CMK (cell line): ENCODE measurements at places on chromosomes 3 and 15.

DNA sequence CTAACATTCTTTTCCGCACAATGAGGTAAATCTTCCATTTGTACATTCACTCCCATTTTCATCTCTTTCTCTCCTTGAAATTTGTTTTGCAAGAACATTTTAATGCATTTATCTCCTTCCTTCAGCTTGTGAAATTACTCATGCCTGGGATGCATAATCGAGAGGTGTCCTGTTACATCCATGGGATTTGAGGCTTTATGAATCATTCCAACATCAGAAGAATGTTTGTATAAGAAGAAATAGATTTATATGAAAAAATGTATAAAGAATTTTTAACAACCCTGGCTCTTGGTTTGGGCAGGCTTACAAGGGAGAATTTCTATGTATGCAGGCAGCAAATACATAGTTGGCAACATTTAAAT lies 93.2 kb upstream of the MBNL1 start:
- no peak for DNase-seq

GRCh38 chr3:172209333-172210321 lies 170.2 kb downstream of the FNDC3B start:
- DNase-seq, result no peak

- no peak for DNase-seq
Measured at GRCh38 chr3:94156626-94157025, 93.8 kb downstream of the NSUN3 start.

DNA sequence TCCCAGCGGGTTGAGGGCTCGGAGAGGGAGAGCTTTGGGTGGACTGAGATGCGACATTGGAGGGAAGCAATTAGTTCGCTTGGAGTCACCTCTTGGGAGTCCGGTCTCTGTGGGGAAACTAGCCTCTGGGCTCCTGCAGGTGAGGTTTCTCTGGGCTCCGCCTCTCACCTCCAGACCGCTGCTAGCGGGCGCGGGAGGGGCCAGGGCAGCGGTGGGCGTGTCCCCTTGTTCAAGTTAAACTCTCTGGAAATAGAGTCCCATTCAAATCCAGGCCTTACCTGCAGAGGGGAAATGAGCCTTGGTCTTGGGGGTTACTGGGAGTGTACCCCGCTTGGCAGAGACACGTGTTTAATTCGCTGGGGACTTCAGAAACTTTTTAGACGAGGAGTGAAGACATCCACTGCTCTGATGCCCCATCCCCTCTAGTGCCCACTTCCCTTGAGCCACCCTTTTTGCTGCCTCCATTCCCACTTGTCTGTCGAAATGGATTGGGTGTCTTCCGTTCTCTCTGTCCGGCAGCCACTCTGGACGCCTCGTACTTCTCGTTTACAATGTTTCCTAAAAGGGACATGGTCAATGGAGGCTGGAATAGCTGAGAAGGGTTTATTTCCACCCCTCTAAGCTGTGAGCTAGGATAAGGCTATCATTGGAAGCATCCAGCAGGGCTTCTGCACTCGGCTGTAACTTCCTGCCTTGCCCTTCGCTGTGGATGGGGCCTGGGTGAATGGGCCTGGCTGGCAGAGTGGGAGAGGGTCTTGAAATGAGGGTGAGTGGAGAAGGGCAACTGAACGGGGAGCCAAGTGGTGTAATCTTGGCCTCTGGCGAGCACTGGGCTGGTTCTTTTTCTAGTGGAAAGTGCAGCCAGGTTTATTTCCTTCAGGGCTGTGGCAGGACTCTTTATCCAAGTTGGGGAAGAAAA lies 1.1 kb downstream of the MITF start:
- DNase-seq, result no peak

DNA sequence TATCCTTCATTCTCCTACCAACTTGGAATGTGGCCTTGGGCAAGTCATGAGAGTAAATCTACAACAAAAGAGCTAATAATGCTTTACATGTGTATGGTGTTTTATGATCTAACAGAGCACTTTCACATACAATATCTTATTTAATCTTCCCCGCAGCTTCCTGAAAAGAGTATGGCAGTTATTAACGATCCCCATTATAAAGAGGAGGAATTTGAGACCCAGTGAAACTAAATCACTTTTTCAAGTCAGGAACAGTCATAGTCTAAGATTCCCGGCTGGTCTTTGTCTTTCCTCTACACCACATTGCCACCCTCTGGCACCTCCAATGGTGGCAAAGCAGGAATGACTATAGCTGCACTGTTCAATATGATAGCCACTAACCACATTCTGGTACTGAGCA lies 69.7 kb upstream of the CMSS1 start:
- no peak for DNase-seq

DNA sequence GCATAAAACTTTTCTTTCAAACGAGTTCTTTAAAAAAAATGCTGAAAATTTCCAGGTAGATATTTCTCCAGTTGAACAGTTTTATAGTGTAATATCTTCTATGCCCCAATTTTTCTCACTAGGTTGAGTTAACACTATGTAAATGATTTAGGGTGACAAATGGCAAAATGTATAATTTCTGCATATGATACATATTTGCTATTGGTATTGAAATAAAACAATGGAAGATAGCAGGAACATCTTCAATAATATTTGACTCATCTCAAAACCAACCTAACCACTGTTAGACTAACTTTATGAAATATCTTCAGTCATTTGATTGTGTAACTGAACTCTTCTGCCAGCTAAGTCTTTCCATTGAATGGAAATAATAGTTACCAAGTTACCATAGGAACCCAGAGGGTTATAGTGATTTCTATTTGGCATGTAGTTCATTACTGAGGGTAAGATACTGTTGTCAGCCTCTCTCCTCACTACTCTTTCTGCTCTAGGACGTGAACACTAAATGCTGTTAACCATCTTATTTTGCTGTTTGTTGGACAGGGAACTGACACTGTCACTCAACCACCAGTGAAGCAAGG lies 824.7 kb upstream of the NECTIN3 start:
- DNase-seq, result no peak

DNA sequence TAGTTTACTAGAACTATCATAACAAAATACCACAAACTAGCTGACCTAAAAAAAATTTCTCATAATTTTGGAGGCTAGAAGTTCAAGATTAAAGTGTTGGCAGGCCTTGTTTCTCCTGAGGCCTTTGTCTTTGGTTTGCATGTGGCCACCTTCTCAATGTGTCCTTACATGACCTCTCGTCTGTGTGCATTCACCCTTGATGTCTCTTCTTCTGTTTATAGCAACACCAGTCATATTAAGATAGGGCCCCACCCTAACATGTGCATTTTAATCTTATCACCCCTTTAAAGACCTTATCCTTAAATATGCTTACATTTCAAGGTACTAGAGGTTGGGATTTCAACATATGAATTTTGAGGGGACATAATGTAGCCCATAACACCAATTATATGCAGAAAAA lies 177.0 kb downstream of the ZBBX start:
- no peak for DNase-seq

DNA sequence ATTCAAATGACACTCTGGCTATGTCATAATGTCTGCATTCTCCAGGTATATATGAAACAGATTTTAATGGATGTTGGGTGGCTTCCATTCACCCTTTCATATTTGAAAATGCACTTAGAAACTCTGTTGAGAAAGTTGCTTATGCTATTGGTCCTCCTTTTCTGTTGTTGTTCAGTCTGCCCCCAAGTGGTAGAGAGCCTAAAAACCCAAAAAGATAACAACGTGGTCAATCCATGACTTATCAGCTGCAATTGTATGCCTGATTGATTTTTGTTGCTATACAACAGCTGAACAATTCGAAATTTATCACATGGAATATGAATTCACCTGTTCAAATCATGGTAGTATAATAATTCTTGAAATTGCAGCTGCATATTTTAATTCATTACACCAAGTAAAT lies 279.8 kb downstream of the ROBO2 start:
- no peak for DNase-seq

GRCh38 chr3:188342991-188343732 lies 189.2 kb downstream of the LPP start:
- no peak for DNase-seq

DNA sequence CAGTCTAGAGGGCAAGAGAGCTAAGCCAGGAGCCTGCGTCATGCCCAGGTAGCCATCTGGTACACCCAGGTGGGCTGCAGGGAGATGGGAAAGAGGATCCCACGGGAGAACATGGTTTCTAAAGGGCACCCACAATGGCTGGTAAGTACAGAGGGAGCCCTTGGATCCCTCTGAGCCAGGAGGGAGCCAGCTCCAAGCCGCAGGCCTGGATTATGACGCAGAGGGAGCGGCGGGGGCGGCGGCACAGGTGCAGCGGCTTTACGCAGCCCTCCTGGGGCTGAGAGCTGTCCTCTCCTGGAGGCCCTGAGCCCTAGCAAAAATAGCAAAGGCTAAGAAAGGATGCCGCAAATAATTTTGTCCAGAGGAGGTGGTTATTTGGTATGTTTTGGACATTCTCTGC lies 2.8 kb downstream of the CAV3 start:
- DNase-seq, result no peak

- DNase-seq, result no peak
Measured at GRCh38 chr15:47507221-47507985, 209.9 kb upstream of the SEMA6D start.

GRCh38 chr3:101513419-101513986 lies 491 bp upstream of the SENP7 start:
- no peak for DNase-seq

GRCh38 chr15:64249406-64249805 lies 86.6 kb upstream of the PPIB start:
- no peak for DNase-seq

- DNase-seq, result no peak
Measured at GRCh38 chr3:28951772-28952556, 328.9 kb upstream of the RBMS3 start.

DNA sequence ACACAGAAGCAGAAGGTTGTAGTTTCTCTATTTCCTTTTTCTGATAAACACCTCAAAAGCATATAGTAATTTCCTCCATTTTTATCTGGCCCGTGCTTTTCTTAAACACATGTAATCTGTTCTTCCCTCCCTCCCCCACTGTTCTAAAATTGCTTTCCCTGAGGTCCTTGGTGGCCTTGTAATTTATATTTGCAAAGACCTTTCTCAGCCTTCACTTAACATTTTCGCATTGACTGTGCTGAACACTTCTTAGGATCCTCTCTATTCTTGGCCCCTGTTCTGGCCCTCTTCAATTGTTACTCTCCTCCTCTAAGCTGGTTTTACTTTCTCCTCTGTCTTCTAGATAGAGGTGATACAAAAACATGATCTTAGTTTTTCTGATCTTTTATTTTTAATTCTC lies 28.3 kb downstream of the GAP43 start:
- DNase-seq, result no peak

DNA sequence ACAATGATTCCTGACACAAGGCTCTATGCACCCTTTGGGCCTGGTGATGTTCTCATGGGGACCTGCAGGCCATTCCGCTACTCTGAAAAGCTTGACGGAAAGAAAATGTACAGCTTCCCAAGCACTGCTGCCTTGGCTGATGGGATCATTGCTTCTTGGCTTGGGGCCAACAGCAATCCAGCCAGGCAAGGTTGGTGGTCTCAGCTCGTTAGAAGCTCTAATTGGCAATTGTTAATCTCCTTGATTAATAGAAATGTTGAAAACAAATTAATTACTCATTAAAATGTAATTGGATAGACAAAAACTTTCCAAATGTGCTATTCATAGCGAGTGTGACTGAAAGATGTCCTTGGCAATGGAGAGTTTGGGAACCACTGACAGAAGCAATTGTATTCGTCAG lies 16.3 kb upstream of the MYZAP start:
- DNase-seq, result no peak

- DNase-seq, result no peak
Measured at GRCh38 chr3:151581035-151581434, 120.2 kb upstream of the IGSF10 start.

GRCh38 chr3:100891033-100891432 lies 102.2 kb downstream of the ABI3BP start:
- DNase-seq, result no peak

DNA sequence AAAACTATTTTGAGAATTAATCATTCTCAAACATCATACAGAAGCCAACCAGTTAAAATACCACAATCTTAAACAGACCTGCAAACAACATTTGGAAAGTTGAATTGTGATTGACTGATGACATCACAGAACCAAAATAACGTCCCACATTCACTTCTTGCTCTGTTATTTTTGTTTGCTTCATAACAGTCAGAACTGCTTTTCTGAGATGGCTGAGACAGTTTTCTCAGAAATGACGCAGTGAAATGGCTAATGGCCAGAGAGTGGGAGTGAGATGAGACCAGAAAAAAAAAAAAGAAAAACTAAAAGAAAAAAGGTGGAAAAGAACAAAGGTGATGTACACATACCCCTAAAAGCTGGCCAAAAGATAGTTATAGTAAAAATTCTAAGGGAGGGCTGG lies 1061.2 kb downstream of the FHIT start:
- no peak for DNase-seq

- no peak for DNase-seq
Measured at GRCh38 chr3:182626484-182627467, 166.5 kb upstream of the ATP11B start.

GRCh38 chr3:187005827-187006481 lies 75.6 kb downstream of the ST6GAL1 start:
- DNase-seq, result no peak

DNA sequence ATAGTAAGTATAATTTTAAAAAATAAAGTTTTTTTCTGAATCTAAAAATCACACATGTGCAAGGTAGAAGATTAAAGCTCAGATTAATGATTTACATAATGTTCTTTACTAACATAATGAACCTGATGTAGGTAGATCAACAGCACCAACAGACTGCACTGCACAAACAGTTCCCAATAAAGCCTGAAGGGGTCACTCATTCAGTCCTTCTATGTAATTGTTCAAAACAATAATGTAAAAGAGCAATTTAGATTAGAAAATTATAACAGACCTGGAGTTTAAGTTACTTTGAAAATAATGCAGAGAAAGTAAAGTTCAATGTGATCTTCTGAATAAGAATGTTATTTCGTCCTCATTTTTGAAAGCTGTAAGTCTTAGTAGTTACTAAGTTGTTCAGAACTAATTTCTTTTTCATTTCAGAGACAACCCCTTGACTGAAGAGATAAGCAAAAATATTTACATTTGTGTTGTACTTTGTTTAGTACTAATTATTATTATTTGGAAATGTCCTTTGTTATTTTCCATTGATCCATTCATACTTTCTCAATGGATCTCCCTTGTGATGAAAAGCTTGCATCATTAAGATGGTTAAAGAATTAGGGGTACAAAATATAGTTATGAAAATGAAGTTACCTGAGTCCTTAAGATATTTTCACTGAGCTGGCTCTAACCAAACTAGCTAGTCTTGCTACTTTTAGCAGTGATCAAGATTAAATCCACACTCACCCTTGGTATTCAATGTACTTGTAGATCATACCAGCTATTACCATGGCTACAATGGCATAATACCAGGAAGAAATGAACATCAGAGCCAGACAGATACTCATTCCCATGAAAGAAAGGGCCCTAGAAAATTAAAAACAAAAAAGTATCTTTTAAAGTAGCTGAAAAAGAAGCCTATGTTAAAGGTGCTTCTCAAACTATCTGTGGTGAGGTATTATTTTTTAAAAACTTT lies 16.8 kb downstream of the EMC4 start:
- DNase-seq, result peak; percentile 2
